ENCODE measurements at places on chromosomes 7 and 10. TPM values are rescaled to one million over a fixed set of nuclear protein-coding genes. Genes with fewer than 3 reads are reported as not detected.

Gene CADPS2
- total RNA-seq: 0.12 TPM

Gene GRM3
- not detected for total RNA-seq

Gene EPHB4
- total RNA-seq: 45.6 TPM

Gene ELFN1
- total RNA-seq: 0.49 TPM

Gene MBL2
- not detected for total RNA-seq

Gene ARHGEF35
- total RNA-seq: 0.23 TPM

Gene ADCYAP1R1
- total RNA-seq: 0.13 TPM

Gene HACD1
- 63.4 TPM for total RNA-seq

Gene SFRP4
- total RNA-seq: 4.6 TPM

Gene C10orf62
- total RNA-seq: not detected

Gene CALCR
- total RNA-seq: not detected

Gene SFR1
- 20.6 TPM for total RNA-seq

Gene SPDYE2
- not detected for total RNA-seq

Gene ZFYVE27
- 27.7 TPM for total RNA-seq

Gene ADAM8
- 3.0 TPM for total RNA-seq

Gene ANKRD2
- total RNA-seq: 4.2 TPM

Gene NUTM2A
- total RNA-seq: 0.07 TPM

Gene TMEM184A
- 15.3 TPM for total RNA-seq

Gene VGF
- total RNA-seq: 15.1 TPM

Gene TMEM26
- total RNA-seq: 0.33 TPM

Gene UTF1
- total RNA-seq: not detected

Gene PTPRZ1
- total RNA-seq: not detected

Gene GPNMB
- 3.2 TPM for total RNA-seq

Gene EVX1
- total RNA-seq: not detected

Gene AOC1
- total RNA-seq: not detected

Gene CFAP43
- total RNA-seq: 0.21 TPM

Gene CLRN3
- total RNA-seq: not detected

Gene SKIDA1
- 1.3 TPM for total RNA-seq

Gene DENND2A
- total RNA-seq: 0.40 TPM

Gene PAX2
- total RNA-seq: 0.17 TPM

Gene GPR15LG
- not detected for total RNA-seq

All from A549 treated with DMSO at 1 μM for 4 hours (cell line).